ENCODE measurements at places on chromosomes 13 and 19.
A peak's percentile ranks its signal among the peaks of the same experiment; 100 is the strongest.

GRCh38 chr13:42633495-42633894, 59.5 kb downstream of the TNFSF11 start:
- no peak for ATAC-seq
- H3K27ac ChIP-seq: no peak overlapping the region
- H3K36me3 ChIP-seq: no peaks in the 10 kb centered on the region
- H3K4me3 ChIP-seq: no peak overlapping the region
- peaks cover 8% of the 10 kb centered on the region for H3K27me3 ChIP-seq
- no peaks in the 10 kb centered on the region for H3K4me1 ChIP-seq

DNA sequence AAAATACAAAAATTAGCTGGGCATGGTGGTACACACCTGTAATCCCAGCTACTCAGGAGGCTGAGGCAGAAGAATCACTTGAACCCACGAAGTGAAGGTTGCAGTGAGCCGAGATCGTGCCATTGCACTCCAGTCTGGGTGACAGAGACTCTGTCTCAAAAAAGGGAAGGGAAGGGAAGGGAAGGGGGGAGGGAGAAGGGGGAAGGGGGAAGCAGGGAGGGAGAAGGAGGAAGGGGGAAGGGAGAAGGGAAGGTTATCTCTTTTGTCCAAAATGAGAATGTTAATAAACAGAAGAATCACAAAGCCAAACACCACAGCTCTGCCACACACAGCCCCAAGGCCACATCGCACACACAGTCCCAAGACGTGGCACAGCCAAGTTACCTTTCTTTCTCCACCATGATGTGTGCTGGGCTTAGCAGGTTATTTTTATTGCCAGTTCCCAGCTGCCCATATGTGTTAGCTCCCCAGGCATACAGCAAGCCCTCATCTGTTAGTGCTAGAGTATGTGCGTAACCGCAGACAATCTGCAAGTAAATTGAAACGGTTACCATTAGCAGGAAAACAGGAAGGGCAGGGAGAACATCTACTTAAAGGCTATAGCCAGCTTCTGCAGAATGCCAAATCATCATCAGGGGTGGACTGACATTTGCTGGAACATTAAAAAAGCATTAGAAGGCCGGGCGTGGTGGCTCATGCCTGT, 34.3 kb downstream of the RCBTB1 start:
- H3K4me3 ChIP-seq: no peak overlapping the region
- H3K4me1 ChIP-seq: no peaks in the 10 kb centered on the region
- no peak overlapping the region for H3K27ac ChIP-seq
- H3K36me3 ChIP-seq: peaks cover 84% of the 10 kb centered on the region

GRCh38 chr13:106369858-106370257, 165.6 kb downstream of the EFNB2 start:
- H3K4me1 ChIP-seq: no peaks in the 10 kb centered on the region
- peaks cover 11% of the 10 kb centered on the region for H3K27me3 ChIP-seq
- no peaks in the 10 kb centered on the region for H3K36me3 ChIP-seq
- ATAC-seq: no peak
- no peak overlapping the region for H3K4me3 ChIP-seq
- H3K27ac ChIP-seq: no peak overlapping the region

DNA sequence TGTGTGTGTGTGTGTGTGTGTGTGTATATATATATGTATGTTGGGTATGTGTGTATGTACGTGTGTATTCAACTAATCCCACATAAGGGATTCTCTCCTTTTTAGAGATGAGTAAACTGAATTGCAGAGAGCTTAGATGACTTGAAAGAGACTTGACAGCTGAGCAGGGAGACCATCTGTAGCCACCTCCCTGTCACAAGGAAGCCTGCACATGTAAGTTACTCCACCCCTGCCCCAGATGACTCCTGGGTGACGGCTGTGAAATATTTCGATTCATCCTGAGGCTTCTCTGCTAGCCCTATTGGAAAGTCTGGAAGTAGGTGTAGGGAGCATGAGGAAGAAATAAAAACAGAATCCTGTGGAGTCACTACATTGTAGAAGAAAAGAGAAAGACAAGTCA, 480.4 kb downstream of the FOXO1 start:
- no peaks in the 10 kb centered on the region for H3K27me3 ChIP-seq
- H3K4me3 ChIP-seq: peak overlapping the region; percentile 93
- H3K36me3 ChIP-seq: no peaks in the 10 kb centered on the region
- no peak for ATAC-seq

Measured in activated T-helper 17 cell treated with anti-CD3 and anti-CD28 coated beads, Interleukin-2, amount 50 U/mL, for 72 hours (primary cell).